CD4-positive, alpha-beta T cell (primary cell): ENCODE measurements at places on chromosomes 7 and 10.

DNA sequence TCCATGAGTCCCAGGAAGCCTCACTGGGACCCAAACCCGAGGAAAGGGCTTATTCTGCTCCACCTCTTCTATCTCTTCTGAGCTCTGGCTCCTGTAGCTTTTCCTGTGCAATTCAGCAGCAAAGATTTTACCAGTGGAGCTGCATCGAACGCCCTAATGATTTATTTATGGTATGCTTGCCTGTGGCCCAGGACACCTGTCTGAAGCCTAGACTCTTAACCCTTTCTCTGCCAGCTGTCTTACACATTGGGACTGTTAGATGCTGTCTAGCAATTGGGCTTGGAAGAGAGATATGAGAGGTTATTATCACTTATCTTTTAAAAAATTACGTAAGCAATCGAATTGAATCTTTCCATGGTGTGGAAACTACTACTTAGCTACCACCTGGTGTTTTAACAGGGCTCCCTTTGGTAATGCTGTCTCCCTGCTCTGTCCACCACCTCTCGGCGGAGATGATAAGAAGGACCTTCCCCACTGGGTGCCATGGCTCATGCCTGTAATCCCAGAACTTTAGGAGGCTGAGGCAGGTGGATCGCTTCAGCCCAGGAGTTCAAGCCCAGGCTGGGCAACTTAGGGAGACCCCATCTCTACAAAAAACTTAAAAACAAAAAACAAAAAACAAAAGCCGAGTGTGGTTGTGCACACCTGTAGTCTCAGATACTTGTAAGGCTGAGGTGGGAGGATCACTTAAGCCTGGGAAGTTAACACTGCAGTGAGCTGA is 8.8 kb downstream of the ACSL5 start:
- no peak for DNase-seq

DNA sequence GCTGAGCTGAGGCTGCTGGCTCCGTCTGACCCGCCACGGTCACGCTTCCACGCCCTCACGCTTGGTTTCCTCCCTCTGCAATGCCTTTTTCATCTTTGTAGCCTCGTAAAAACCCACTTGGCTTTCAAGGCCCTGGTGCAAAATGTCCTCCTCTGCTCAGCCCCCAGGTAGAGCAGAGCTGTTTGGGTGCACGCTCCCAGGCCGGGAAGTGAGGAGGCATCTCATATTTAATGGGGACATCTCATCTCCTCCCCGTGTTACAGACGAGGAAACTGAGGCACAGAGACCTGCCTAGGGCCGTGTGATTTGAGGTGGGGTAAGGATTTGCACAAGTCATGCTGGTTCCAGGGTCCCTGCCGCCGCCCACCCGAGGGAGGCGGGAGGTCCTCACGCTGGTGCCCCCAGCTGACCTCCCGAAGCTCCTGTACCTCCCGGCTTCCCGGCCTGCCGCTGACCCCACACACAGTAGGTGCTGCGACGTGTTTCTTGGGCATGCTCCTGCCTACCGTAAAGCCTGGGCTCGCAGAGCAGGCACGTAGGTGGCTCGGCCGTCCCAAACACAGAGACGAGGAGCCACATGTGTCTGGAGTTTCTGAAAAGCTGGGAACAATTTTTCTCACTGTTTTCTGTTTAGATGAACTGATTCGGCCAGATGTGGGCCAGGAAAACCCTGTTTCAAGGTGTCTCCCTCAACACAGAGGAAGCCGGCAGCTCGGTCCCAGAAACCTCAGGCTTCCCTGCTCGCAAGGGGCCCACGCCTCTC is 11.5 kb downstream of the FOXL3 start:
- DNase-seq = no peak

DNA sequence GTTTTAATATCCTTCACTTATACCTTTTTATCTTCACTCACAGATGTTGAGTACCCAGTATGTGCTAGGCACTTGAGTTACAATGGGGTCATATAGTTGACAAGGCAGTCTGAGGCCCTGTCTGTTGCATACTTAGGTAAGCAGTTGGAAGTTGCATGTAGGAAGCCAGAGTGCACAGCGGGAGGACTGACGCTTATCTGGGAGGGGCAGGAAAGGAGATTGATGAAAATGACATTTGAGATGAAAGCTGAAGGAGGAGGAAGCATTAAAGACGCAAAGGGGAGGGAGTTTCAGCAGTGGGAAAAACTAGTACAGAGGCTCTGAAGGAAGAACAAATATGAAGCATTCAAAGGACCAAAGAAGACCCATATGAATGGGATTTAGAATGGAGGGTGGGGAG is 266.2 kb downstream of the HTR7 start:
- DNase-seq = no peak

GRCh38 chr10:86024281-86025041 is 342.1 kb downstream of the GRID1 start:
- DNase-seq = no peak

GRCh38 chr10:123013456-123014419 is 4.9 kb downstream of the ACADSB start:
- DNase-seq = no peak

GRCh38 chr10:49328401-49329145 is 29.6 kb downstream of the C10orf71 start:
- DNase-seq = no peak

- DNase-seq = no peak
These were observed 91.1 kb downstream of the SPDYE5 start for GRCh38 chr7:75583255-75583654.

- DNase-seq = no peak
These were observed 117.9 kb downstream of the AOAH start for GRCh38 chr7:36606153-36606975.
